ENCODE measurements at places on chromosomes 4 and X.

DNA sequence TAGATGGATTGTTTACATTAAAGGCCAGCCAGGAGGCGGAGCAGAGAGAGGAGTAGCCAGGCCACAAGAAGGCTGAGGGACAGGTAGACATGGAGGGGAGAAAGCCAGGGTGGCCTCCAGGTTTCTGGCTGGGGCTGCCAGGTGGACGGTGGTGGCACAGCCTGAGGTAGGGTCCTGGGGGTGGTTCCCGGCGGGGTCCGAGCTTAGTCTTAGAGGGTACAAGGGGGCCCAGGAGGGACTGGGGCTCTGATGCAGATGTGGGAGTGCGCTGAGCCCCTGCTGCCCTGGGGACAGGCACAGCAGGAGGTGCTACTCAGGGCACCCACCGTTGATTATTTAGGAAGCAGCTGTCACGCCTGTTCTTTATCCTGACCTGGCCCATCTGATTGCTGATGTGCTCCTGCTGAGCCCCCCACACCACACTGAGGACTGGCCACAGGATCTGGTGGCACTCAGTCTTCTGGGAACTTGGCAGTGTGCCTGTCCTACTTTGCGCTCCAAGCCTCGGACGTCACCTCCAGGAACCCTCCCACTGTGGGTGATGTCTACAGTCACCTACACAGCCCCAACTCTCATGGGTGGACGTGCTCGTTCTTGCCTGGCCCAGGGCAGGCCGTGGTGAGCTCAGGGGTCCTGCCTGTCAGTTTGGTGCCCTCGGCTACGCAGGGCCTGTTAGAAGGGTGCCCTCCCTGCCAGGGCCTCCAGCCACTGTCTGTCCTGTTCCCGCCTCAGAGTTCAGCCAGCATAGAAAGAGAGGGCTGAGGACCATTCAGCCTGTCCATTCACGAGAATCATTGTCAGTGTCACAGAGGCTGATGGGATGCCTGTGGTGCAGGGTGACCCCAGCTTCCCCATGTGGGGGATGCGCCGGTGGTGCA lies 12.0 kb downstream of the WFS1 start:
- no peak for DNase-seq

- DNase-seq, result no peak
These were observed 112.7 kb downstream of the TBL1X start for GRCh38 chrX:9577555-9577954.

DNA sequence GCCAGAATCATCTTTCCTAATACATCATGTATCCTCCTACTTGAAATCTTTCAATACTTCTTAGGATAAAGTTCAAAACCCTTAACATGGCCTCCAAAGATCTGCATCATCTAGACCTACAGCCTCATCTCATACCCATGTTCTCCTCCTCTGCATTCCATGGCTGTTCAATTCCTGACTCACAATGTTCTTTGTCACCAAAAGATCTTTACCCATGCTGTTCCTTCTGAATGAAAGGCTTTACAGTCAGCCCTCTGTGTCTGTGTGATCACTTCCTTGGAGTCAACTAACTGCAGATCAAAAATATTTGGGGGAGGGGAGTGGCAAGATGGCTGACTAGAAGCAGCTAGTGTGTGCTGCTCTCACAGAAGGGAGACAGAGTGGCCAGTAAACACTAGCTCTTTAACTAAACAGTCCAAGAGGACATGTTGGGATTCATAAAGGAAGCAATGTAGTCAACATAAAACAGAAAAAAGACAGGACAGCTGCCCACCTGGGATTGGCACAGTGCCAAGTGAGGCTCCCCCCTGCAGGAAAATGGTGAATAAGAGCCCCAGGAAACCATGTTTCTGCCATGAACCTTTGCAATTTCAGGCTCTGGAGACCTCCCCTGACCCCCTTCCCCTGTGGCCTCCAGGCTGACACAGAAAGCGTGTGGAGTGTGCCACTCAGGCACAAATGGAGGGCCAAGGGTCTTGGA lies 31.9 kb downstream of the CBR4 start:
- no peak for DNase-seq

- DNase-seq, result no peak
These were observed at the start of gene FAM114A1 for GRCh38 chr4:38867478-38868058. Gene FAM114A1, plus strand, starts transcription at chr4:38867806. Its CDS starts 10,273 bp downstream, at chr4:38878079.

GRCh38 chr4:120011725-120012124 lies 54.9 kb downstream of the MAD2L1 start:
- DNase-seq, result no peak

GRCh38 chrX:125439194-125439849 lies 119.7 kb downstream of the TEX13C start:
- no peak for DNase-seq

DNA sequence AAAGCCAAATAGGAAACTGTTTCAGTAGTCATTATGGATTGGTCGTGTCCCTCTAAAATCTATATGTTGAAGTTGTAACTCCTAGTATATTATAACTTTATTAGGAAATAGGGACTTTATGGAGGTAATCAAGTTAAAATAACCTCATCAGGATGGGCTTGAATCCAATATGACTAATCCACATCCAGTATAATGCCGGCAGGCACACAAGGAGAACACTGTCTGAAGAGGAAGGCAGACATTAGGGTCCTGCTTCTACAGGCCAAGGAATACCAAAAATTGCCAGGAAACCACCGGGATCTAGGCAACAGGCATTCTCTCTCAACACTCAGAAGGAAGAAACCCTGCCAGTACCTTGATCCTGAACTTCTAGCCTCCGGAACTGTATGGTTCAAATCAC lies 130.3 kb downstream of the ATP10D start:
- no peak for DNase-seq

DNA sequence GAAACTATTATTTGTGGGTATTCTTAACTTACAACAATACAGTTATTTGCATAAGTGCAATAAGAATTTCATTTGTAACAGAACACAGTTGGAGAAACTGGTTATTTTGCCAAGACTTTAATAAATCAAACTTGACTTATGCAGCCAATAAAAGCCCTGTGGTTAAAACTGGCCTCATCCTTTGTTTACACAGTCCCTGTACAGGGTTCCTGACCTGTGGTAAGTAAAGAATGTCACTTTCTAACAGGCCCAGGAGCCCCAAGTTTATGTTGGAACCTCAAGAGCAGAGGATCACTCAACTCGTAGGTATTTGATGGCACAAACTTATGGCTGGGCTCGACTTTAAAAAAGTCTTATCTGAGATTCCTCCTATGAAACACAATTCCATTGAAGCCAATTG lies 88.6 kb upstream of the PTCHD1 start:
- no peak for DNase-seq

GRCh38 chr4:107631560-107631959 lies 88.5 kb downstream of the PAPSS1 start:
- no peak for DNase-seq

DNA sequence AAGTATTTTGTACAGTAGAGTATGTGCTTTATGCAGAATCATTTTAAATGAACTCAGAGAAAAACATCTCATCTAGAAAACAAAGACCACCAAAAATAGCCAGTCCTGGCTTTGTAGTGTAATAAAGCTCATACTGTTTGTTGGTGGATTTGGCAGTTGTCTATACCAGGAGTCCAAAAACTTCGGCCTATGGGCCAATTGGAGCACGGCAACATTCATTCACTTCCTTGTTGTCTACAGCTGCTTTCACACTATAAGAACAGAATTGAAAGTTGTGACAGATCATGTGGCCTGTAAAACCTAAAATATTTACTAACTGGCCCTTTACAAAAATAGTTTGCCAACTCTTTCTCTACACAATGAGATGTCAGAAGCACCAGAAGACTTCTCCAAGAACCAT lies 5.3 kb downstream of the FBXW7 start:
- DNase-seq, result no peak

- DNase-seq, result no peak
These were observed 78.7 kb downstream of the ARAP2 start for GRCh38 chr4:36165631-36166005.

- no peak for DNase-seq
These were observed 75.4 kb downstream of the ZNF827 start for GRCh38 chr4:145863191-145863590.

GRCh38 chrX:140510895-140511295 lies 6.0 kb upstream of the SOX3 start:
- DNase-seq, result no peak

DNA sequence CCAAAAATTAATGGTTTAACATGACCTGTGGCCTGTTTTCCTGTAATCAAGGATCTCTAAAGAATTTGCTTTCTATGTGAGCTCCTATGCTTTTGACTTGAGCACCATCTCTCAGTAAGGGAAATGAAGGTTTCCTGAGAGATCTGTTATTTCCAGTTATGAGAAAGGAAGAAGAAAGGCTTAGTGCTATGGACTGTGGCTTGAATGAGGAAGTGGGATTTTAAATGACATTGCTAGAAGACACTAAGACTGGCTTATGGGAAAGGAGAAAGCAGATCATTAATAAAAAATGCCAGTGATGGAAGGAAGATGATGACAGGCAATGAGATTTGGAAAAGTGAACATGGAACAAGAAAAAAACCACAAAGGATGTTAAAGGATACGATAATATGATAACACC lies 285.4 kb downstream of the OPHN1 start:
- DNase-seq, result no peak

DNA sequence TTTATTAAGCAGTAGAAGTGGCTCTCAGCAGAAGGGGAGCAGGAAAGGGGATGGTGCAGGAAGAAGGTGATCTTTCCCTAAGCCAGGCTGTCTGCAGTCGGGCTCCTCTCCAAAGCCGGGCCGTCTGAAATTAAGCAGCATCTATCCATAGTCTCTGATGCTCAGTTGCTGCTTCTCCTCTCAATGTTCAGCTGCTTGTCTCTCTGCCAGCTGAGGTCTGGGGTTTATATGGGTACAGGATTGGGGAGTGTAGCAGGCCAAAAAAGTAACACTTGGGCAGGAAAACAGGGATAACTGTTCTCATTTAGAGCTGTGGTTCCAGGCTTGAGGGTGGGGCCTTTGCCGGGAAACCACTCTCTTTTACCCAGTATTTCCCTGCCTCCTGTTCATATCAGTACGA lies 39.2 kb upstream of the CCKAR start:
- no peak for DNase-seq

DNA sequence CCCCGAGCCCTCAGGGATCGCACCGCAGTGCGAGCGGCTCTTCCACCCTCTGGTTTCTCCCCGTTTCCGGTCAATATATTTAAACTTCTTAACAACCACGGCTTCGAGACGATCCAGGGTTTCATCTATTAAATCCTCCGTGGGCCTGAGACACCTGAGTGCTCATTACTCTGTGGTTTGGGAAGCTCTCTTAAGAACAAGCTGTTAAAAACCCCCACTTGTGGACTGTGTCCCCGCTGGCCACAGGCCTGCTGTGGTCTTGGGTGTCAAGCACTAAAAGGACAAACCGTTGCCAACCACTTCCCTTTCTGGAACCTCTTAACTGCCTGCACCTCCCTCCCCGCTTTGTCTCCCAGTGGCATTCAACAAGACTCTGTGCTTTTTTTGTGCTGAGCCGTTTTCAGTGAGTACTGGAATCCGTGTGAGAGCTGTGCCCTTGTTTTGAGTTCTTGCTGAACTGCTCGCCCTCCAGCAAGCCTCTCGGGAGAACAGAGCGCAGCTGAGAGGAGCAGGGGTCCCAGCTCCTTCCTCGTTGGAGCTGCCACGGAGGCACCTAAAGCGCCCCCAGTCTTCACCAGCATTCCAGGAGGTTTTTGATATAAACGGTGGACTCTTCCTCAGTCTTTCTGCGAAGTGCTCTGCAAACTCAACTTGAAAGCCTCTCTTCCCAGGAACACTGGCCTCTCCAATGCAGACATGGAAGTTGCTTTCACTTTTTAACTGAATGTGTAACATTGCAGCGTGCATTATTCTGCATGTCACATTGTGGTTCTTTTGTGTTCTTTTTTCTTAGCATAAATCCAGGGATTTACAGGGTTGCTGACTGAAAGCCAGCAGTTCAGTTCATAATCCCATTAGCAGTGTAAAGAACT lies 691 bp upstream of the IGFBP7 start:
- no peak for DNase-seq

GRCh38 chr4:73408181-73408867 lies 4.2 kb downstream of the ALB start:
- DNase-seq, result no peak

DNA sequence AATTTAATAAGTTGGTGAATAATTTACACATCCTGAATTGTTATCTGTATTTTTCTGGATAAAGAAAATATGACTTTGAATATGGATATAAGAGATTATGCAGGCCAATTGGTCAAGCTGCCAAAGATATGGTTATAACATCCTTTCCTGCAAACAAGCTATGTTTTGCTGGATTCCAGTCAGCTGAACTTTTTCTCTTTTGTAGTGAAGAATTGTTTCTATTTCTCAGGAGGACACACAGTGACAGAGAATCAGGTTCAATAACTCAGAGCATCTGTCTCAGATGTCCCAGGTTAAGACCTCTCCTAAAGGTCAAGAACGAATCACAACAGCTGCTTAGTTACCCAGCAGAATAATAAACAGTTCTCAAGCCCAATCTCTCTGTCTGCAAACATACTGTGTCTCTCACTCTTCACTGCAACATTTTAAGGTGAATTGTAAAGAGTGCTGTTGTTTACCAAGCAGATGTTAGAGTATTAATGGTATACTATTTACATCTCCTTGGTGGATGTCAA lies 189.5 kb upstream of the ANKRD50 start:
- DNase-seq, result no peak

GRCh38 chr4:83536362-83537272 lies 709 bp downstream of the GPAT3 start:
- no peak for DNase-seq

GRCh38 chr4:70449220-70449619 lies 22.8 kb upstream of the MUC7 start:
- DNase-seq, result no peak

- DNase-seq, result no peak
These were observed 174.6 kb upstream of the PITX2 start for GRCh38 chr4:110797486-110797885.

DNA sequence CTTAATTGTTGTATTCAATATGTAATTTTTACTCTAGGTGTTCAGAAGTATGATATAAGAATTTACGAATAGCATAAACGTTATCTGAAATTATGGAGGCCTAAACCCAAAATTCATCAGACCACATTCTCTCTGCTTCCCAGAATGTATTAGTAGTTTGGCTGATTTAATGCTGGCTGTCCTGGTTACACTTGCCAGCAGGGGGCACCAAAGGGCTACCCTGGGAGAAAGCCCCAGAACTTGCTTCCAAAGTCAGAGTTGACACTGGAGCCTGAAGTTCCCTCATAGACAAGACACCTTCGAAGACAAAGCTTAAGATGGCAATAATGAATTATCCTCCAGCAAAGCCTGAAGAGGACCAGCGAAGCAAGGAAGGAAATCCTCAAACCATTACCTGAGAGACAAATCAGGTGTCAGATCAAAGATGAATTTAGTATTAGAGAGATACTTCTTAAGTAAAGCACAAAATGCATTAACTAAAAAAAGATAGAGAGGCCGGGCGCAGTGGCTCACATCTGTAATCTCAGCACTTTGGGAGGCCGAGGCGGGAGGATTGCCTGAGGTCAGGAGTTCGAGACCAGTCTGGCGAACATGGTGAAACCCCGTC lies 11.3 kb upstream of the ANOS1 start:
- peak; percentile 46 for DNase-seq

DNA sequence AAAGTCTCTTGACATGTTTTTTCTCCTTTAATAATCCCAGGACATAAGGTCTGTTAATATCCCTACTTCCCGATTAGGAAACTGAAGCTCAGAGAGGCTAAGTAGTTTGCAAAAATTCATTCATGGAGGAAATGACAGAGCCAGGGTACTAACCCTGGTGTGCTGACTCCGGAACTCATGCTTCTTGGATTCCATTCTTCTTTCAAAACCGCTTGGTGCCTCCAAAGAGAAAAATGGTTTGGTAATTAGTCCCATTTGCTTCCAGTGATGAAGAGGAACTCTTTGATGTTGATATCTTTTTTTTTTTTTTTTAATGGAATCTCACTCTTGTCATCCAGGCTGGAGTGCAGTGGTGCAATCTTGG lies 146.9 kb downstream of the PALLD start:
- DNase-seq, result no peak
